ENCODE measurements at places on chromosomes 6 and 20.

- no peak for DNase-seq
These were observed 50.6 kb downstream of the GJA10 start for GRCh38 chr6:89944826-89945407.

DNA sequence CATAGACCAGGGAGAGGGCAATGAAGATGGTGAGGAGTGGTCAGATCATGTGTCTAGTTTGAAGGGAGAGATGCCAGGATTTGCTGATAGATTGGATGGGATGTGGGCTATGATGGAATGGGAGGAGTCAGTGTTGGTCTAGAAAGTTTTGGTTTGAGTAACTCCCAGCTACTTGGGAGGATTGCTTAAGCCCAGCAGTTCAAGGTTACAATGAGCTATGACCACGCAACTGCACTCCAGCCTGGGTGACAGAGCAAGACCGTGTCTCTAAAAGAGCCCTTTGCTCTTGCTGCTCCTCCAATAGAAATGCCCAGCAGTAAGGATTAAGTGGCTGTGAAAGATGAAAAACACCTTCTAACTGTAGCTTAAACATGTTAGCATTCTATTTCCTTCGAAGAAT, 18.2 kb upstream of the LAMP5 start:
- no peak for DNase-seq

GRCh38 chr6:36997811-36998722, 7.4 kb upstream of the FGD2 start:
- peak; percentile 58 for DNase-seq

DNA sequence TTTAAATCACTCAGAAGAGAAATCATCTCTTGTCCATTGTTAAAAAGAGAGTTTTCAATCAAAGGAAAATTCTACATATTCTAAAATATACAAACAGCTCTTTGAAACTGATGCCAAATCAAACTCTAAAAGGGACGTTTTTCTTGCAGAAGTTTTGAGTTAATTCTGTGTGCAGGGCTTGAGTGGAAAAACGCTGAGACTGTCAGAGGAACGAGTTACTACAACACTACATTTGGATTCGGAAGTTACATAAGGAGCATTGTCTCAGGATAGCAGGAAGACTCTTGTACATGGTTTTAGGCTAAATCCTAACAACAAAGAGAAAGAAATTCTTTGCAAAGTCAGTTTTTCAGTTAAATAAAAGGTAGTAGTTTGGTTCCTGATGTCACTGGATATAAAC, 155.7 kb upstream of the SUPT3H start:
- no peak for DNase-seq

GRCh38 chr6:107292715-107293271, 166.6 kb downstream of the PDSS2 start:
- DNase-seq = no peak

All from cerebellum (tissue), 4 donors.